ENCODE measurements at places on chromosomes 2 and 18.

- no peak for DNase-seq
These were observed 50.7 kb upstream of the RNU4ATAC start for GRCh38 chr2:121479882-121480522.

GRCh38 chr2:149597668-149598326, 10.2 kb upstream of the MMADHC start:
- DNase-seq: peak; percentile 8

DNA sequence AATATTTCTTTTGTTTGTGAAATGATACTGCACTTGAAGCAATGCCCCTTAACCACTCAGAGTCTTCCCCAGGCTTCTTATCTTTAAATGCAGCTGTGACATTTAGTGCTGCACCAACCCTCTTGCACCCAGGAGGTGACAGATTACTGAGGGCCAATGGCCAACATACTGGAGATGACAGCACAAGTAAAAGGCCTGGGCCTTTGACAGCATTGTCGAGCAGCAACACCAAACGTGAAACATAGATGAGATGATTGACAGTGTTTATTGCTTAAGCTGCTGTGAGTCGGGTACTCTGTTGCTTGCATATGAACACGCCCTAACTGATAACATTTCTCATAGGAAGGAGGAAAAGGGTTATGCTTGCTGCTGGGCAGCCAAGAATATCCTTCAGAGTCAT, 80.3 kb downstream of the THNSL2 start:
- DNase-seq: no peak

DNA sequence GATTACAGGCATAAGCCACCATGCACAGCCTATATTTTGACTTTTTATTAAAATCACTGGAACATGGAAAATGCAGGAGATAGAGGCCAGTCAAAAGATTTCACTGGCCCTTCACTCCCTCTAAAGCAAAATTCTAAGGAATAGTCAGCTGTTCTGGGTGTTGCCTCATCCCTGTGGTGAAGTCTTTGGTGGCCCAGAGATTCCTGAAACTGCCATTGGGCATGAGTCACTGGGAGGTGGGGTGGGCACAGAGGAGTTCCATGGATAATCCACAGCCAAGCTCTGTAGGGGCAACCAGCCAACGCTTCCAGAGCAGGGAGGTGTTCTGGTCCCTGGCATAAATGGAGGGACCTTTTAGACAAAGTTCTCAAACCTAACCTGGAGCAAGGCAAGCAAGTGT, 89.7 kb upstream of the TTC39C start:
- no peak for DNase-seq

- DNase-seq: no peak
These were observed 41.7 kb upstream of the ELOA2 start for GRCh38 chr18:47077111-47077510.

DNA sequence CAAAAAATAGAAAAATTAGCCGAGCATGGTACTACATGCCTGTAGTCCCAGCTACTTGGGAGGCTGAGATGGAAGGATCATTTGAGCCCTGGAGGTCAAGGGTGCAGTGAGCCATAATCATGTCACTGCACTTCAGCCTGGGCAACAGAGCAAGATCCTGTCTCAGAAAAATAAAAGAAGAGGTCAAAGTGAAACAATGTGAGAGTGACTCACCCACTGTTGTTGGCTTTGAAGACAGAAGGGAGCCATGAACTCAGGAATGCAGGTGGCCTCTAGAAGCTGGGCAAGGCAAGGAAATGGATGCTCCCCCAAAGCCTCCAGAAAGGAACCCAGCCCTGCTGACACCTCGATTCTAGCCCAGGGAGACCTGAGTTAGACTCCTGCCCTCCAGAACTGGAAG, 3.7 kb upstream of the TMEM214 start:
- DNase-seq: no peak

DNA sequence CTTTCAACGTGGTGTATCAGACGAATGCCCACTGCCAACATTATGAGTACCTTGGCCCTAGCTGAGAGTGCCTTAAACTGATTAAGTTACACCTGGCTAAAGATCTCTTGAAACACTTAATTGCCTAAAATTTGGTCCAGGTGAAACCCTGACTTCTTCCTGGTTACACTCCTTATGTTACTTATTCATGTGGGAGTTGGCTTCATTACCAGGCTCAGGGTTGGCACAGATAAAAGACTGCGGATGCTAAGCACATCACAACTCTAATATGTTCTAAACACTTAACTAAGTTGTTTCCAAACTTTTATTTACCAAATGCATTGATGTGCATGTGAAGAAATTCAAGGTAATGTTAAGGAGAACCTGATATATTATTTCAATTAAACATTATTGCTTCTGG, 298.9 kb downstream of the TCF4 start:
- no peak for DNase-seq

DNA sequence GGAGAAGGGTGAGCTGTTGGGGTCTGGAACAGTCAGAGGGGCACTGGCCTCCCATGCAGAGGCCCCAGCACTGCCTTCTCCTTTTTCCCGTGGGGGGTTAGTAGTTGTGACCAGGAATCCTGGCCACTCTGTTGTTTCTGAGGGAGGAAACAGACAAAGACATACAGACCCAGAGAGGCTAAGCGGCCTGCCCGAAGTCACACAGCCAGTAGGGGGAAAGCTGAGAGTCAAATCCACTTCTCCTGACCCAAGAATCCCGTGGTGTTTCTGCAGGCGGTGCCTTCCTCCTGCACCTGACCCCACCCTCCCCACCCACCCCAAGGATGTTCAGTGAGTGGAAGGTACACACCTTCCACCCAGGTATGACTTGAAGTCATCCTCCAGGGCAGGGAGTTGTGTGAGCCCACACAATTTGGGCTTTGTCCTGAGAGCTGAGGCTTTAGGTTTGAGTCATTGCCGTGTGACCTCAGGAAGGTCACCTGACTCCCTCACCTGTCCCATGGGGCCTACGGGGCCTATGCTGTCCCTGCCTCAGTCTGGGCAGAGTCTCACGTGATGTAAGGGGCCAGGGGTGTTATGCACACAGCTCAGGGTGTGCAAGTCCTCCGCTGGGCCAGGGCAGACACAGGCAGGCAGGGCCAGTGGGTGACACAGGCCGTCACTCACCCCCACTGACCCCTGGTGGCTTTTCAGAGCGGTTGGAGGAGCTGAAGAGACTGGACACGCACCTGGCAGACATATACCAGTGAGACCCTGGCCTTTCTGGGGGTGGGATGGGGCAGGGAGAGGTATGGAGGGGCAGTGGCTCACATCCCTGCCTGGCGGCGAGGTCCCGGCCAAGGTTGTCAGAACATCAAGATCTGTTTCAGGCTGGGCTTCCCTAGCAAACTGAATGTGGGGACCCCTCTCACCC, 5.0 kb downstream of the NT5DC4 start:
- DNase-seq: no peak

- no peak for DNase-seq
These were observed 37.2 kb upstream of the HPCAL1 start for GRCh38 chr2:10265329-10266132.

- DNase-seq: no peak
These were observed 119.2 kb upstream of the FHL2 start for GRCh38 chr2:105517814-105518705.

- DNase-seq: no peak
These were observed 1614.4 kb upstream of the DDX18 start for GRCh38 chr2:116200086-116200485.

- DNase-seq: no peak
These were observed 92.7 kb downstream of the WDSUB1 start for GRCh38 chr2:159193791-159194190.

- no peak for DNase-seq
These were observed 13.7 kb downstream of the ELP2 start for GRCh38 chr18:36143391-36143790.

DNA sequence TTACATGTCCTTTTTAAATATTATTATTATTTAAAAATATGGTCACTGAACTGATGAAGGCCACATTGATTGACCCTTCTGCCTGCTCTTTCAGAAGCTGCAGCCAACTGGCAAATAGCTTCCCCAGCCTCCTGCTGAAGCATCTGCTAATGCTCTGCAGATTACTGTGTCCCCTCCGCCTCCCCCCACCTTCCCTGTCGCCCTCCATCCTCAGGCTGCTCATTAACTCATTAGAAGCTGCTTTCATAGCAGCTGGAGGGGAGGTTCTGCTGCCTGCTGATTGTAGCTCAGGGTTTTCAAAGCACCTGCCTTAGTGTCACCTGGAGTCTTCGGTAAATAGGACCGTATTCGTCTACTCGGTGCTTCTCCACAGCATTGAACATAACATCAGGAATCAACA, 24.8 kb upstream of the LMAN1 start:
- no peak for DNase-seq

GRCh38 chr18:9474108-9474982, 968 bp upstream of the RALBP1 start:
- no peak for DNase-seq

GRCh38 chr2:171858397-171858958, 35.6 kb downstream of the SLC25A12 start:
- DNase-seq: no peak

DNA sequence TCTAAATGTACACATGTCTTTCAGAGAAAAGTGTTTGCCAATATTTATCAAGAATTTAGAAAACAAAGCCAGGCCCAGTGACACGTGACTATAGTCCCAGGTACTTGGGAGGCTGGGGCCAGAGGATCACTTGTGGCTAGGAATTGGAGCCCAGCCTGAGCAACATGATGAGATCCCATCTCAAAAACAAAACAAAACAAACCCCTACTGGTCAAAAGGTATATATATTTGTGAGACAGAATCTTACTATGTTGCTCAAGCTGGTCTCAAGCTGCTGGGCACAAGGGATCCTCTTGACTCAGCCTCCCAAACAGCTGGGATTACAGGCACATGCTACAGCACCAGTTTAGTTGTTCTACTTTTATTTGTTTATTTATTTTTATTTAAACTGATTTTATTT, 79.2 kb downstream of the ZDBF2 start:
- no peak for DNase-seq

DNA sequence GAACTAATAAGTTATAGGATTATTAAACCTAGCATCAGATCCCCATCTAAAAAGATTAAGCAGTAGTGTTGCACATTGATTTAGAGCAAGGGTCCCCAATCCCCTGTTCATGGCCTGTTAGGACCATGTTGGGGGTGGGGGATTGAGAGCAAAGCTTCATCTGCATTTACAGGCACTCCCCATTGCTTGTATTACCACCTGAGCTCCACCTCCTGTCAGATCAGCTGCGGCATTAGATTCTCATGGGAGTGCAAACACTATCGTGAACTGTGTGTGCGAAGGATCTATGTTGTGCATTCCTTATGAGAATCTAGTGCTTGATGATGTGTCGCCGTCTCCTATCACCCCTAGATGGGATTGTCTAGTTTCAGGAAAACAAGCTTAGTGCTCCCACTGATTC, 18.4 kb upstream of the PSD4 start:
- no peak for DNase-seq

DNA sequence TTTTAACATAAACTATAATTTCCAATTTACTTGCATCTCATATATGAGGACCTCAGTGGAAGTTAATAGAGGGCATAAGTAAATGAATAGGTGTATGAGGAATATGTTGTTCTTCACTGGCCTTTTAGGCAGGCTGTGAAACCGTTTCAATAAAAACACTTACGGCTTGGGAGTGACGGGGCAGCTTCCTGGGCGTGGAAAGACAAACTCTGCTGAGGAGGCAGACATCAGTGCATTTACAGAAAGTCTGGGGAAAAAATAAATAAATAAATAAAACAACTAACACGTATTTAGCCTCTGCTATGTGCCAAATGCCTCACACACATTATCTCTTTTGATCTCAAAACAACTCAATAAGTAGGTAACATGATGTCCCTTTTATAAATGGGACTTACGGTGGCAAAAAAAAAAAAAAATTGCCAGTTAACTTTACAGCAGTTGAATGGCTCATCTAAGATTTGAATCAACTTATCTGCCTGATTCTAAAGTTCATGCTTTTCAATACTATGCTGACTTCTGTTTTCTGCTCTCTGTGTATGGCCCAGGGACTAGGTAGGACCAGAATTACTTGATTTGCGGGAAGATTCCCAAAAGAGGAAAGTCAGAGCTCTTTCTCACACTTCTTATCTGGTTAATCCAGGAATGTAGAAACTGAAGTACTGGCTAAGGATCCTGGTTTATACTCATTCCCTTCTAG, 77.5 kb upstream of the LRATD1 start:
- DNase-seq: no peak

- DNase-seq: no peak
These were observed 16.0 kb upstream of the ACTR3 start for GRCh38 chr2:113873867-113874266.

- no peak for DNase-seq
These were observed 29.8 kb upstream of the LAMA1 start for GRCh38 chr18:7147399-7147798.

- no peak for DNase-seq
These were observed 11.4 kb upstream of the UXS1 start for GRCh38 chr2:106205488-106205887.

DNA sequence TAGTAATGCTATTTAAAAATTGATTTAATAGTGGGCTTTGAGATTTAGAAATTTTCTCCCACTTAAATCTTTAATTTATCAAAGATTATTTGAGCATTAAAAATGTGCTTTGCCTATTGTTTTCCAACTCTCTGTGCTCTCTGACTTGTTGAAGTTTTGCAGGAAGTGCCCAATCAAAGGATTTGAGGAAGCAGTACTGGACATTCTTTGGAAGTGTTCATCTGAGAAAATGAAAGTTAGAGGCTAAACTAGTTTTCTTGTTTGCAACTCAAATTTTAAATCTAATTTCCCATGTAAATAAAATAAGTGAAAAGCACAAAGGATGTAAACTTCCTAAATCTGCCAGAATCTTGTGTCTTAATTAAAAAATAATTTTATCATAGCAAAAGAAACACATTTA, 89.1 kb downstream of the CAMKMT start:
- DNase-seq: no peak

DNA sequence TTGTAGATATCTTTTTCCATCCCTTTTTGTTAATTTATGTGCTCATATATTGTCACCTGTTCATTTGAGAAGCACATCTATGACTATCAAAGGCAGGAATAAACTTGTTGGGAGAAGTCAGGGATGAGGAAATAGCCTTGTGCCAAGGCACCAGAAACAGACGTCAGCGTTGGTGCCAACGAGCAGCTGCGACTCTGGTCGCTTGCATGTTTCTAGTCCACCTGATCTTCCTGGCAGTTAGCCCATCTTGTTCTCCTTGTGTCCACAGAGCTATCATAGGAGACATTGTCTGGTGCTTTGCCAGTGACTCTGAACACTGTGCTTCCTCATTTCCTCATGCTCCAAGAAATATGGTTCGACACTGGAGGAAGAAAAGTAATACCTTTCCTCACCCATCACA, 374.4 kb downstream of the PTPRM start:
- DNase-seq: no peak

DNA sequence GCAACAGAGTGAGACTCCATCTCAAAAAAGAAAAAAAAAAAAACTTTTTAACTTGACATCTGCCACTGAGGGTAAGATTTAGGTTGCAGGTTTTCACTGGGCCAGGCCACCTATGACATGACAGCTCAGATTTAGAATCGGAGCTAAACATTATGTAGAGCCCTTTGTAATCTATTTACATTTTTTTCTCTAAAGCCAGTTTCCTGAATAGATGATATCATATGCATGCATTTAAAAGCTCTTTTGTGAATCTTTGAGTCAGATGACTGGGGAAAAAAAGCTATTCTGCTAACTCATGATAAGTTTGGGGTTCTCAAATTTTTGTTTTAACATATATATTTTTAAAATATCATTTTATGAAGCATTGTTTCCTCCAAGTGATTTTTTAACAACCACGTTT, 21.3 kb downstream of the PRKAG3 start:
- no peak for DNase-seq
